ENCODE measurements at places on chromosomes 11 and 22.

GRCh38 chr11:67449116-67449844, 3.2 kb downstream of the GPR152 start:
- DNase-seq = no peak

- no peak for DNase-seq
Observed at GRCh38 chr11:120064341-120064740, 73.6 kb downstream of the TRIM29 start.

- no peak for DNase-seq
Observed at GRCh38 chr11:88122956-88123355, 52.3 kb downstream of the RAB38 start.

DNA sequence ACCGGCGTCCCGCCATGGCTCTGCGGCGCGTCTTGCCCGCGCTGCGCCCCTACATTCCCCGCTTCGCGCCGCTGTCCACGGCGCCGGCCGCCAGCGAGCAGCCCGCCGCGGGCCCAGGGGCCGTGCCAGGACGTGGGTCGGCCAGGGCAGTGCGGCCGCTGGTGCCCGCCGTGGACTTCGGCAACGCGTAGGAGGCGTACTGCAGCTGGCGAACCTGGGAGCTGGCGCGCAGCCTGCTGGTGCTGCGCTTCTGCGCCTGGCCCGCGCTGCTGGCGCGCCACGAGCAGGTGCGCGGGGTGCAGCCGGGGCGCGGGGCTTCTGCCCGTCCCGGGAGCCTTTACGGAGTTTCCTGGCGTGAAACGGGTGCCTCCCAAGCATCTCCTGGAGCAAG, 20.1 kb downstream of the DGCR6L start:
- no peak for DNase-seq
